ENCODE measurements at places on chromosomes 2 and 18.

- DNase-seq = no peak
Observed at GRCh38 chr18:44733069-44733753, 52.5 kb downstream of the SETBP1 start.

DNA sequence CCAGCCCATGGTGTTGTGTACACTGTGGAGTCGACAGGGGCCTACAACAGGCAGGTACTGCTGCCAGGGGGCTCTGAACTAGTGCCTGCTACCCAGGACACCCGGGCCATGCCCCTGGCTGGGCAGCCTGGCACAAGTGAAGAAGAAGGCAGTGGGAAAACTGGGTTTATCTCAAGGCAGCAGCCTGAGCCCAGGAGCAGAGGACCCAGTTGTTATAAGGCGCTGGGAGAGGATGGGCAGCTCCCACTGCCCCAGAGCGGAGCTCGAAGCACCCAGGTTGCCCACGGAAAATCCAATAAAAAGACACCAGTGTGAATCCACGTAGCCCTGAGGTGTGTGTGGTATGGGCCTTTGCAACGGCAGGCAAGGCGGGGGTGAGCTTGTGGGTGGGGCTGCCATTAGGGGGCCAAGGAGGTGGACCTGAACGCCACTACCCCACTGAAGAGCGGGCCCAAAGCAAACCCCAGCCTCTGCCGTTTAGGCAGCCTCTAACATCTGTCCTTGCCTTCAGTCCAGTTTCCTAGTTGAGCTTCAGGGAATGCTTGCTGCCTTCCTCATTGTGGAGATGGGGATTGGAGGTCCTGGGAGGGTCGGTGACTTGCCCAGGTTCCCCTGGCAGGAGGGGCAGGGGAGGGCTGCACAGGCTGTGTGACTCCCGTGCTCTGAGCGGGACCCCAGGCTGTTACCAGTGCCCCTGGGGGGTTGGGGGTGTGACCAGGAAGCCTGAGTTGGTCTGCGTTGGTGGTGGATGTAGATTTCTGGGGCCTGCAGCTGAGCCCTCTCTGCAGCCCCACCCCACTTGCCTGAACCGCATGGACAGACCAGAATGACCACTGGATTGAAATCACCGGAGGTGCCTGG, 16.0 kb downstream of the ARID5A start:
- DNase-seq = no peak

DNA sequence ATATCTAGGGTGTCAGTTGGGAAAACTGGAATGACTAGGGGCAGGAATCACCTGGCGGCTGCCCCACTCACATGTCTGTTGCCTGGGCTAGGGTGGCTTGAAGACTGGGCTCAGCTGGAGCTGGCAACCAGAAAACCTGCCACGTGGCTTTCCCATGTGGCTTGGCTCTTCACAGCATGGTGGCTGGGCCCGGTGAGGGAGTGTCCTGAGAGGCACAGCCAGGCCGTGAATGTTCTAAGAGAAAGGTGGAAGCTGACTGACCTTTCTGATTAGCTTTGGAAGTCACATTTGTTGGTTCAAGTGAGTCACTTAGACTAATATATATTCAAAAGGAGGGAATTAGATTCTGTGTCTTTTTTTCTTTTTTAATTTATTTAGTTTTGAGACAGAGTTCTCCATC, 22.7 kb downstream of the SP5 start:
- no peak for DNase-seq

GRCh38 chr2:43361286-43361685, 134.9 kb upstream of the ZFP36L2 start:
- no peak for DNase-seq
